Hepatocyte (in vitro differentiated cells): ENCODE measurements at places on chromosomes 6 and 20. TPM values are rescaled to one million over a fixed set of nuclear protein-coding genes. Genes with fewer than 3 reads are reported as not detected.
A peak's percentile ranks its signal among the peaks of the same experiment; 100 is the strongest.

Gene SYTL3
- total RNA-seq: 1.4 and 1.7 TPM in 2 replicates

DNA sequence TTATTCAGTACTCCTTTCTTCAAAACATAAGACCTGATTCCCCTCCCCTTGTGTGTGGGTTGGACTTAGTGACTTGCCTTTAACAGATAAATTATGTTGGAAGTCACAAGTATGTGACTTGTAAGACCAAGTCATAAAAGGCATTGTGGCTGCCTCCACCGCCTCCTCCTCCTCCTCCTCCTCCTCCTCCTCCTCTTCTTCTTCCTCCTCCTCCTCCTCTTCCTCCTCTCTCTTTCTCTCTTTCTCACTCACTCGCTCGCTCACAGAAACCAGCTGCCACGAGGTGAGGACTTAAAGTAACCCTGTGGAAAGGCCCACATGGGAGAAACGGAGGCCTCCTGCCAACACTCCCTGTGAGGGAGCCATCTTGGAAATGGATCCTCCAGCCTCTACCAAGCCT, 64.0 kb downstream of the NCR2 start:
- no peak for DNase-seq

DNA sequence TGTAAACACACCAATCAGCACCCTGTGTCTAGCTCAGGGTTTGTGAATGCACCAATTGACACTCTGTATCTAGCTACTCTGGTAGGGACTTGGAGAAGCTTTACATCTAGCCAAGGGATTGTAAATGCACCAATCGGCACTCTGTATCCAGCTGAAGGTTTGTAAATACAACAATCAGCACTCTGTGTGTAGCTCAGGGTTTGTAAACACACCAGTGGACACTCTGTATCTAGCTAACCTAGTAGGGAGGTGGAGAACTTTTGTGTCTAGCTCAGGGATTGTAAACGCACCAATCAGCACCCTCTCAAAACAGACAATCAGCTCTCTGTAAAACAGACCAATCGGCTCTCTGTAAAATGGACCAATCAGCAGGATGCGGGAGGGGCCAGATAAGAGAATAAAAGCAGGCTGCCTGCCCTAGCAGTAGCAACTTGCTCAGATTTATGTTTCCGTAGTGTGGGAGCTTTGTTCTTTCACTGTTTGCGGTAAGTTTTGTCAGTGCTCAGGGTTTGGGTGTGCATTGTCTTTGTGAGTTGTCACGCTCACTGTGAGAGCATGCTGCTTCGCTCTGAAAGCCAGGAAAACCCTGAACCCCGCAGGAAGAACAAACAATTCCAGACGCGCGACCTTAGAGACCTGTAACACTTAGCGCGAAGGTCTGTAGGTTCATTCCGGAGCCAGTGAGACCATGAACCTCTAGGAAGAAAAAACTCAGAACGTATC, 37.0 kb downstream of the RIOK1 start:
- DNase-seq: no peak

GRCh38 chr20:39342463-39342862, 380.3 kb downstream of the DHX35 start:
- no peak for DNase-seq

DNA sequence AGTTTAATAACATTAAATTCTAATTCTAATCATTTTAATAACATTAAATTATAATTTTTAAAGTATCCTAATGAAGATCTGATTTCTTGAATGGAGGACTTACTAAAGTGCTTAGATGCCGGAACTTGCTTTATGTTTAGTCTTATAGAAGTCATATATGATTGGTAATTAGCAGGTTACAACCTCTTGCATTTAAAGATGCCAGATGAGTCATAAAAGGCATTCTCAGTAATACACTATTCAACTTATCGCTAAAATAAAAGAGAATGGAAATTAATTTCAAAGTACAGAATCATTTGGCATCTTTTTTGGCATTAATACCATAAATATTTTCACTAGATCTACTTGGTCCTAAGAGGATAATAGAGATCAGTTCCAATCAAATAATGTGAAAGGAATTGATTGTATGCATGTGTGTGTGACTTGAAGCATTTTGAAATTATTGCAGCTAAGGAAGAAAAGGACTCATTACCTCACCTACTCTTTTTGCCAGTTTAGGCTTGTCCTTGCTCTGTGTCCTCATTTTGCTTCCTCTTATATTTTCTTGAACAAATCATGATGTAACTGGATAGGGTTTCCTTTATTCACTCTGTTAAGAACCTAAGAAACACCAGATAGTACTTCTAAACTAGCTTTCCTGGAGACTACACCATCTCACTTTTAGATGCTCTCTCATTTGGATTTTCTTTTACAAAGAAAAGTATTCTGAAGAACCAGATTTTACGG, 2.7 kb downstream of the COL21A1 start:
- DNase-seq: no peak

DNA sequence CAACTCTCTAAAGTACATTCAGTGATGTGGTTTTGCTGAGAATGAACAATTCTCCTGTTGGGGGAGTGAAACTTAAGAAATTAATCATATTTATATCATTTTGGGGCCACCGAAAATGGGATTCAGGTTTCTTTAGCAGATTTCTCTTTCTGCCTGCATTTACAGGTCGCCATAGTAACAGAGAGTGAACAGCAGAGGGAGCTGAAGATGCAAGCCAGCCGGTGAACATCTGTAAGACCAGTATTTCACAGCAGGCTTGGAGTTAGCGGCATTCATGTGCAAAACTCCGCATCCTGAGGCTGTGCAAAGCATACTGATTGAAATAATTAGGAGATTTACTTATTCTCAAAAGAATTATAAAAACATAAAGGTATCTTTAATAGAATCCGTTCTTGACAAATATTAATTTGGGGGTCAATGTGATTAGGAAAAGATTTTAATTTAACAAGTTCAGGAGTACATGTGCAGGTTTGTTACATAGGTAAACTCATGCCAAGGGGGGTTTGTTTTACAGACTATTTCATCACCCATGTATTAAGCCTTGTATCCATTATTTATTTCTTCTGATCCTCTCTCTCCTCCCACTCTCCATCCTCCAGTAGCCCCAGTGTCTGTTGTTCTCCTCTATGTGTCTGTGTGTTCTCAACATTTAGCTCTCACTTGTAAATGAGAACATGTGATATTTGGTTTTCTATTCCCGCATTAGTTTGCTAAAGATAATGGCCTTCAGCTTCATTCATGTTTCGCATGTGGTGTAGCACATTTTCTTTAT, 17.8 kb upstream of the HSF2 start:
- DNase-seq: peak; percentile 84

DNA sequence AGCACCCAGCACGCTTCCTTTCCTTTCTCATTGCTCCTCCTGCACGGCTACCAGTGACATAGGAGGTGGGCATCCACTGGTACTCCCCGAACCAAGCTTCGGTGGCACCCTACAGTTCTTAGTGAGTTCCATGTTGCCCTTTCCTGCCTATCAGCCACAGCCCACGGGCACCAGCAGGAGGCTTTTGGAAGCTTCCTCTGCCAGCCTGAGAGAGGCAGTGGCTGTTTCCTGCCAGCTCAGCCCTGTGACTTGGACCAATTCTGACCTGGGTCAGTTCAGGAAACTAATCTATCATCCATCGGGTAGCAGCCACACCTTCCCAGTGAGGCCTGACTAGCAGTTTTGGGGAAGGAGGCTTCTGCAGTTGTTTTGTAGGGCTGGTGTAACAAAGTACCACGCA, 176.4 kb upstream of the UST start:
- no peak for DNase-seq

Gene PRL
- total RNA-seq: not detected in 2 replicates

DNA sequence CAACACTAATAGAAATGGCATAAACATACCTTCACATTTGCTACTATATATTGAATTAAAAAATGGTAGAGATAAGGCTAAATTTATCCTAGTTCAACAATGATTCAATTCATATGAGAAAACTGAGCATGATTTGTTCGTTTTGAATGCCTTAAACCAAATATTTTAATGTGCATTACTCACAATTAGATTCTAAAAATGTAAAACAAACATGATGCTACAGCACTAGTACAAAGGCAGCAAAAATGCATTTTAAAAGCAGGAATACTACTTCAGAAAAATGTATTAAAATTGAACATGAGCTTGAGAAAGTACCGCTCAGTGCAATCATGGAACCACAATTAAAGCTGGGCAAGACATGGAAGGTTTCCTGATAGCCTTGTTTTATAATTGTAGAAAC, 195.3 kb downstream of the KCNQ5 start:
- no peak for DNase-seq

GRCh38 chr6:108732091-108732870, 115.9 kb upstream of the ARMC2 start:
- DNase-seq: no peak

Gene ULBP2
- 0.10 and 1.1 TPM in 2 replicates for total RNA-seq

DNA sequence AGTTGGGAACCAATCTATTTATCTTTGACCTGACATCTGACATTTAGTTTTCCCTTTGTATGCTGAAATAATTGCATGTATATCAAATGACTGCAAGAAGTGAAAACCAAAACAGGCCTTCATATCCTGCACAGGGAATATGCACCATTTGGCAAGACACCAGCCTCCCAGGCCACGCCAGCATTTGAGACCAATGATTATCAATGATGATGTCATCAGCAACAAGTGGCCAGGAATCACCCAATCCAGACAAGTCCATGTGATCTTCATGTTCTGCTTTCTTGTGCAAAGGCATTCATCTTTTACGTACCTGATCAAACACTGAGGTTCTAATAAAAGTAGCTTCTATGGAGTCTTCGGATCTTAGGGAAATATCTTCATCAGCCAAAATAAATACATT, 107.4 kb upstream of the TENT5A start:
- DNase-seq: no peak

DNA sequence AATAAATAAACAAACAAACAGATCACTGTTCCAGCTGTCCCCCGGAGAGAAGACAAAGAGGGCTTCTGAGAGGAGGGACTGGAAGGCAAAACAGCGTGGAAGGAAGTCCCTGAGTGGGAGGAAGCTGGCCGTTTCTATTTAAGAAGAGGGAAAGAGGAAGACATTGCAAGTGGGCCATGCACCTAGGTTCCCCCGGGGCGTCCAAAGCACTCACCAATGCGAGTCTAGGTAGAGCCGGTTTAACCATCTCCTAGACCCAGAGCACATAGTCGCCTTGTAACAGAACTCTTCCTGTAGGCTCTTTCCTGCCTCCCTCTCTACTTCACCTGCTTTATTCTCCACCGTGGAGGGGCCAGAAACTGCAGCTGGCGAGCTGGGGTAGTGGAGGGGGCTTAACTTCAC, 158.4 kb downstream of the ZDHHC14 start:
- no peak for DNase-seq

DNA sequence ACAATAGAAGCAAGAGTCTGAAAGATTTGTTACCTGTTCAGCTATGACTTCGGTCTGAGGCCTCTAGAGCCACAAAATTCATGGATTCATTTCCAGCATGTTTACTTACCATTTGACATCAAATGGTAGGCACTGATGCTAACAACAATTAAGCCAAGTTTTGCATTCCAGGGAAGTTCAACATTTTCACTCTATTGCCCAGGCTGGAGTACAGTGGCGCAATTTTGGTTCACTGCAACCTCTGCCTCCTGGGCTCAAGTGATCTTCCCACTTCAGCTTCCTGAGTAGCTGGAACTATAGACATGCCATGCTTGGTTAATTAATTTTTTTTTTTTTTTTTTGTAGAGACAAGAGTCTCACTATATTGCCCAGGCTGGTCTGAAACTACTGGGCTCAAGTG, 114.1 kb upstream of the SGK1 start:
- DNase-seq: no peak

GRCh38 chr6:41022294-41022693, 16.7 kb downstream of the UNC5CL start:
- peak; percentile 42 for DNase-seq

- DNase-seq: peak; percentile 24
These were observed 16.1 kb upstream of the ZNF217 start for GRCh38 chr20:53609491-53610445.

Gene C20orf141
- total RNA-seq: not detected in 2 replicates

- DNase-seq: no peak
These were observed 305.8 kb upstream of the PRDM1 start for GRCh38 chr6:105780146-105780860.

GRCh38 chr6:37862992-37863391, 43.5 kb downstream of the ZFAND3 start:
- no peak for DNase-seq

DNA sequence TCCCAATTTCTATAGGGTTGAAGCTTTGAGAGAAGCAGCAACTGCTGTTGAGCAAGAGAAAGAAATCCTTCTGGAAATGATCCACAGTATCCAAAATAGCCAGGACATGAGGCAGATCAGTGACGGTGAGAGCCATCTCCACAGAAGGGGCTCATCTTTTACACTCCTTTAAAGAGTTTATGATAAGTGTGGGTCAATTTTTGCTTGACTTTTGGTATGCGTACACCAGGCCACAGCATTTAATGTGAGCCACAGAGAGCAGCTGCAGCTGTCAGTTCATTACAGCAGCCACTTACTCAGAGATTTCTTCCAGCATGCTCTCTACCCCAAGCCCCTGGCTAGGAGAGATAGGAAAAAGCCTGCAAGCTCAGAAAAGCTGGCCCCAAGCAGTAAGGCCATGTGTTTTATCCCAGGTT, 9.9 kb downstream of the BAG2 start:
- peak; percentile 13 for DNase-seq

Gene EYS
- total RNA-seq: 0.57 and 1.4 TPM in 2 replicates

GRCh38 chr20:56827763-56828162, 198.7 kb downstream of the TFAP2C start:
- no peak for DNase-seq

Gene MCM8
- 4.9 and 6.7 TPM in 2 replicates for total RNA-seq

Gene CCHCR1
- 7.9 and 8.9 TPM in 2 replicates for total RNA-seq
